G401 (cell line): ENCODE measurements at places on chromosomes 13 and 19. TPM values are rescaled to one million over a fixed set of nuclear protein-coding genes. Genes with fewer than 3 reads are reported as not detected.

RYR1 gene
- 0.27 and 0.31 TPM in 2 replicates for total RNA-seq

TMEM86B gene
- total RNA-seq, result 0.62 and 1.5 TPM in 2 replicates

ZNF546 gene
- 3.0 and 3.4 TPM in 2 replicates for total RNA-seq

NFIC gene
- 3.2 and 8.9 TPM in 2 replicates for total RNA-seq

DNA sequence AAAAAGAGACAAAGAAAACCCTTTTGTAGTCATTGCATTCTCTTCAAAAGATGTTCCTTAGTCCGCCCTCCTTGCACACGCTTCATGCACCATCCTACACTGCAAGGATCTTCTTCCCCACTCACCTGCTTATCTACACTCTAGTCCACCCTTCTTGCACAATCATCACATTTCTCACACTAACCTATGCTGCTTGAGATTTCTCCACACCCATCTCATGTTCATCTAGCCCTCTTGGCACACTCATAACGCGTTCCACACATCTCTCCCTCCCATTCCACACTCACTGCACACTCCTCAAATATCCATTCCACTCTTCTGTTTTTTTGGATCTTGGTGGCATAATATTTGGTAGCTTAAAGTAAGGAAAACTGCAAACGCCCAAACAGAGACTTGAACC is 22.3 kb upstream of the HNRNPUL1 start:
- DNase-seq, result no peak

- no peak for DNase-seq
Measured at GRCh38 chr13:28373810-28374209, 121.1 kb downstream of the FLT1 start.

DNA sequence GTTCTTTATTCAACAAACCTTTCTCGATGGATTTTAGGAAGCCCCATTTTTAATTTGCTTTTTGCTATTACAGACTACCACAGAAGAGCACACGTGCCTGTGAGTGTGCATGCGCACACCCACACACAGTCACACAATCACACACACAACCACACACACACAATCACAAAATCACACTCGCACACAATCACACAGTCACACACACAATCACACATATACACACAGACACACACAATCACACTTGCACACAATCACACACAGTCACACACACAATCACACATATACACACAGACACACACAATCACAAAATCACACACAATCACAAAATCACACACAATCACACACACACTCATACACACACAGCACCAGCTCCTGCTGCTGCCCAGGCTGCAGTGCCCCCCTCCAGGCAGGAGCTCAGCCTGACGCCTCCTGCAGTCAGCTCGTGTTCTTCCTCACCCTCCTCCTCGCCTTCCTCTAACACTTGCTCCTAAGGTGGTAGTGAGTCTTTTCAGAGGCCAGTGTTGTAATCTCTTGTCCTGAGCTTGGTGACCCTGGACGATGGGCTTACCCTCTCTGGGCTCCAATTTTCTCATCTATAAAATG is 125.0 kb upstream of the SOX1 start:
- no peak for DNase-seq

DNA sequence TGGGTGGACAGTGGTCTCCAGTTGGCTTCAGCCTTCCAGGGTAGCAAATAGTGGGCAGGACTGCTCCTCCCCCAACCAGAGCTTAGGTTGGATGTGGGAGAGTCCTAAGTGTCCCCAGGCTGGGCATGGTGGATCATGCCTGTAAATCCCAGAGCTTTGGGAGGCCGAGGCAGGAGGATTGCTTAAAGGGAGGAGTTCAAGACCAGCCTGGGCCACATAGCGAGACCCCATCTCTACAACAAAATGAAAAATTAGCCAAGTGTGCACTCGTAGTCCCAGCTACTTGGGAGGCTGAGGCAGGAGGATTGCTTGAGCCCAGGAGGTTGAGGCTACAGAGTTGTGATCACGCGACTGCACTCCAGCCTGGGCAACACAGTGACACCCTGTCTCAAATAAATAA is 7.4 kb downstream of the RRAS start:
- DNase-seq, result no peak

DNA sequence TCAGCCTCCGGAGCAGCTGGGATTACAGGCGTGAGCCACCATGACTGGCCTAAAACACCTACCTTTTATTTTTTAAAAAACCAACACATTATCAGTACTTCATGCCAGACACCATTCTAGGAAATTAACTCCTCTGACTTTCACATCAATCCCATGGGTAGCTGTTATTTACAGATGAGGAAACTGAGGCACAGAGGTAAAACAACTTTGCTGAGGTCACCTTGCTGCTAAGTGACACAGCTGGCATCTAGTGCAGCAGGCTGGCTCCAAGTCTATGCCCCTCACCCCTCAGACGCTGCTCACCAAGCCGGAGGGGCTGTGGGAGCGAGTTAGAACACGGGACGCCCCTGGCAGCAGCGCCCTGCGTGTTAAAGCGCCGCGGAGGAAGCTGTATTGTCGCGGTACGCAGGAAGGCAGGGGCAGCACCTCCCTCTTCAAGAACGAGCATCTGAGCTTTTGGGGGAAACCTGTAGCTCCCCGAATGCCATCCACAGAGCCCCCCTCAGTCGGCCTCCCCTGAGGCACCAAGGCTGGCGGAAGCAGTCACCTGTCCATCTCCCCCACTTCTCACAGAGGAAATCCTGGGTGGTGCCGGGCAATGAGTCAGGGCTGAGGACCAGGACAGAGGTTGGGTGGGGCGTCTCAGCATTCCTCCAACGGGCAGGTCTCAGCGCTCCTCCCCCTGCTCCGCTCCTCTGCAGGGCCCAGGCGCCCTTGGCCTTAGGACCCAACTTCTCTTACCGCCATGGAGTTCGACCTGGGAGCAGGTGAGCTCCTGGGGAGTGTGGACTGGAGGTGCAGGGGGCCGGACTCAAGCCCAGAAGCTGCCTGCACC is at the start of gene C19orf33:
Gene C19orf33 (plus strand): TSS at position 735 of the 835 bp plus-strand sequence. CDS start 11 bp downstream, at position 746.
- DNase-seq, result no peak

DNA sequence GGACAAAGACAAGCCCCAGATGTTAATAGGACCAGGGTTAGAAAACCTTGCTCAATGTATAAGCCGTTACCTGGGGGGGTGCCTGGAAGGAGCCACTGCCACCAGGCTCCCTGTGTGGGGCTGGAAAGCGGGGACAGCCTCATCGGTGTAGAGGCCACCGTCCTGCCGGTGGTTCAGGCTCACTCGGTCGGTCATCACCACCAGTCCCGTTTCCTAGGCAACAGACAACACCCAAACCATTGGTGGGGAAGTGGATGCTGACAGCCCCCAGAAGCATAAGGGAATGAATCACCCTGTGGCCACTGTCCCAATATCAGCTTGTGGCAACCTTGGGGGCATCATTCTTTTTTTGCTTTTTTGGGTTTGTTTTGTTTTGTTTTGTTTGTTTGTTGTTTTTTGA is 55.8 kb downstream of the CPAMD8 start:
- no peak for DNase-seq

GRCh38 chr19:3690551-3691371 is 9.5 kb downstream of the PIP5K1C start:
- DNase-seq, result no peak

DNA sequence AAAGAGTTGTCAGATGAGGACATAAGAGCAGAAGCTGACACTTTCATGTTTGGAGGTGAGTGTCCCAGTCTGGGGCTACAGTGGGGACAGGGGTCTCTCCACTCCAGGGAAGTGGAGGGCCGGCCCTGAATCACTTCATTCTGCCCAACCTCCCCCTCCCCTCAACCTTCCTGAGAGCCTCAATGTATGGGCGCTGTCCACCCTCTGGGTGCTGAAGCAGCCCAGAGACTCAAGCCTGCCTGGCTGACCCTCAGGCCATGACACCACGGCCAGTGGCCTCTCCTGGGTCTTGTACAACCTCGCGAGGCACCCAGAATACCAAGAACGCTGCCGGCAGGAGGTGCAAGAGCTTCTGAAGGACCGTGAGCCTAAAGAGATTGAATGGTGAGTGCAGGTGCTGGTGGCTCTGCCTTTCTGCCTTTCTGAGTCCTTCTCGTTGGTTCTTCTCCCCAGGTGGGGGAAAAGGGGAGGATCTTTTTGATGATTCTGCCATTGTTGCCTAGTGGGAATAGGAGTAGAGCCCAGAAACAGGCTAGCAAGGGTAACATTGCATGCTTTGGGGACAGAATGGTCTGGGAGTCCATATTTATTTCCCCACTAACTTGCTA is 8.8 kb downstream of the CYP4F8 start:
- DNase-seq, result no peak

GRCh38 chr19:53906211-53907192 is 2.6 kb upstream of the CACNG7 start:
- DNase-seq, result peak; percentile 56

DNA sequence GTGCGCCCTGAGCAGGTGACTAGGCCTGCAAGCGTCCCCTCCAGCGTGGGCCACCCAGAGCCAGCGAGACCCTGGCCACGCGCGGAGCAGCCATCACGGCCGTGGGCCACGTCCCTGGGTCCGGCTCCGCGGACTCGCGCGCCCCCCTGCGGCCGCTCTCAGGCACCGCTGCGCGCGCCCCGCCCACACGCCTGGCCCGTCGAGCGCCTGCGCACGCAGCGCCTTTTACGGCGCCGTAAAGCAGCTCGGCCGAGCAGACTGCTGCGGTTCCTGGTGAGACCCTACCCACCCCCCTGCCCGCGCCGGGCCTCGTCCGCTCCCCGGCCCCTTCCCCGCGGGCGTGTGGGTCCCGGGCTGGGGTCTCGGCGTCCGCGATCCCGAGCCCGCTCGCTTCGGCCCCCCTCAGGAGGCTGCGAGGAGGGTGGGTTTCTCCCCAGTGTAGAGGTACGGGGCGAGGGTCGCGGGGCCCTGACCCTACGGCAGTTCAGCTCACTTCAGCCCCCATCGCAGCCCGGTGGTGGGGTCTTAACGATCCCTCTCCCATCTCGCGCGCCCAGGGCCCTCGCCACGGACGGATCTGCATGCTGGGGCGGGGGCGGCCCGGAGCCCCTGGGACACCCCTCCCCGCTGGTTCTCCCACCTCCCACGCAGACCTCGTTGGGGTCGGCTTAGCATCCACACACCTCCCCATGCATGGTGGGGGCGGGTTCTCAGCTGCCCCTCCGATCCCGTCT is at the start of gene TRAPPC5:
Gene TRAPPC5 (plus strand): TSS at position 228 of the 734 bp plus-strand sequence. CDS start 1,421 bp downstream, outside the sequence.
- peak; percentile 74 for DNase-seq
